ENCODE measurements at places on chromosomes 13 and 19. TPM values are rescaled to one million over a fixed set of nuclear protein-coding genes. Genes with fewer than 3 reads are reported as not detected.

ZSCAN4 gene
- polyA plus RNA-seq, result not detected

GRCh38 chr13:30753030-30753616, 17.8 kb downstream of the ALOX5AP start:
- H3K27me3 ChIP-seq, result no peaks in the 10 kb centered on the region
- H3K36me3 ChIP-seq, result no peaks in the 10 kb centered on the region
- DNase-seq, result no peak
- H3K27ac ChIP-seq, result no peak overlapping the region
- no peak overlapping the region for H3K4me3 ChIP-seq

GRCh38 chr19:34226036-34226435, 28.3 kb upstream of the GARRE1 start:
- H3K4me3 ChIP-seq, result no peak overlapping the region
- no peaks in the 10 kb centered on the region for H3K27me3 ChIP-seq
- peaks cover 96% of the 10 kb centered on the region for H3K36me3 ChIP-seq
- H3K27ac ChIP-seq, result no peak overlapping the region

DNA sequence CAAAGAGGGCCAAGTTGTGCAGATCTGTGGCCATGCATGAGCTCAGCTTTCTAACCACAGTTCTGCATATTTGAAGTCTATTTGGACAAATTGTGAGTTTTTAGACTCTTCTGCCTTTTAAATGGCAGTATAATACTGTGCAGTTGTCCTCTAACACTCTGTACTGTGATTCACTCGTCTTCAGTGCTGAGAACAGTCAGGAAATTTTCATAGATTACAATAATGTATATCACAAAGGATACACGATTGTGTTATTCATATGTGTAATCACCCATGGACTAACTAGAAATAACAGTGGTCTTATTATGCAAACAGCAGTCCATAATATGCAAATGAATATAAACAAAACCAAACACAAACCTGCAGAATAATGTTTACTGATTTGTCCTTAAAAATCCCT, 259.1 kb downstream of the PCDH9 start:
- no peak overlapping the region for H3K4me3 ChIP-seq
- no peaks in the 10 kb centered on the region for H3K4me1 ChIP-seq
- no peak for DNase-seq
- H3K27ac ChIP-seq, result no peak overlapping the region
- H3K36me3 ChIP-seq, result no peaks in the 10 kb centered on the region

DNA sequence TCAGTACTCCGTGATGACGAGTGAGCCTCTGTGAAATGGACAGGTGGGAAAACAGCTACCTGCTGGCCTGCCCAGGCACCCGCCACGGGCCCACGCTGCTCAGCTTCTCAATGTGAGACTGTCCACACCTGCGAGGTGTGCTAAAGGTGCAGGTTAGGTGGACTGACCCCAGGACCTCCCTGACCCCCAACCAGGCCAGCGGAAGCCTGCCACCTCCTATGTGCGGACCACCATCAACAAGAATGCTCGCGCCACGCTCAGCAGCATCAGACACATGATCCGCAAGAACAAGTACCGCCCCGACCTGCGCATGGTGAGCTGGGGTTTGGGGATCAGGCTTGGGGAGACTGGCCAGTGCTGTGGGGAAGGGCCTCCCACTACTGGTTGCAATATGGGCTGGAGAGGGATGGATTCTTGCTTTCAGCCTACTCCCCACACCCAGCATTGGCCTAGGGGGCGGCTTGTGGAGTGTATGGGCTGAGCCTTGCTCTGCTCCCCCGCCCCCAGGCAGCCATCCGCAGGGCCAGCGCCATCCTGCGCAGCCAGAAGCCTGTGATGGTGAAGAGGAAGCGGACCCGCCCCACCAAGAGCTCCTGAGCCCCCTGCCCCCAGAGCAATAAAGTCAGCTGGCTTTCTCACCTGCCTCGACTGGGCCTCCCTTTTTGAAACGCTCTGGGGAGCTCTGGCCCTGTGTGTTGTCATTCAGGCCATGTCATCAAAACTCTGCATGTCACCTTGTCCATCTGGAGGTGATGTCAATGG, 2.2 kb downstream of the RPL28 start:
- peaks cover 25% of the 10 kb centered on the region for H3K4me1 ChIP-seq
- no peak overlapping the region for H3K27ac ChIP-seq
- no peaks in the 10 kb centered on the region for H3K27me3 ChIP-seq
- no peak for DNase-seq
- peak overlapping the region; percentile 86 for H3K4me3 ChIP-seq

Data from SK-N-SH (cell line).